ENCODE measurements at places on chromosomes 5 and 9.

DNA sequence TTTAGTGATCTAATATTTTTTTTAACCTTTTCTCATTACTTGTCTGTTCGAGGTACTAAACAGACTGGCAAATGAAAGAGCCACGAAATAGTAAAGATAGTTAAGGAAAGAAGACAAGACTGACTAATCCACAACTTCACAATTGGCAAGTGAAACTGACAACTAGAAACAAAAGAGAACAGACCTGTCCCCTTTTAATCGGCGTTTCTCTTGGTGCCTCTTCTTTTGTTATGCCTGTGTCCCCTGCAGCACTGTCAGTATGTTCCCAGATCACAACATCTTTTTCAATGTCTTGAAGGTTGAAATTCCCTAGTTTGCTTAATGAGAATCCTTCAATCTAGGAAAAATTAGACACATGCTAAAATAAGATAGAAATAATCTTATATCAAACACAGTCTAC lies 26.1 kb downstream of the TUT7 start:
- no peak for DNase-seq

DNA sequence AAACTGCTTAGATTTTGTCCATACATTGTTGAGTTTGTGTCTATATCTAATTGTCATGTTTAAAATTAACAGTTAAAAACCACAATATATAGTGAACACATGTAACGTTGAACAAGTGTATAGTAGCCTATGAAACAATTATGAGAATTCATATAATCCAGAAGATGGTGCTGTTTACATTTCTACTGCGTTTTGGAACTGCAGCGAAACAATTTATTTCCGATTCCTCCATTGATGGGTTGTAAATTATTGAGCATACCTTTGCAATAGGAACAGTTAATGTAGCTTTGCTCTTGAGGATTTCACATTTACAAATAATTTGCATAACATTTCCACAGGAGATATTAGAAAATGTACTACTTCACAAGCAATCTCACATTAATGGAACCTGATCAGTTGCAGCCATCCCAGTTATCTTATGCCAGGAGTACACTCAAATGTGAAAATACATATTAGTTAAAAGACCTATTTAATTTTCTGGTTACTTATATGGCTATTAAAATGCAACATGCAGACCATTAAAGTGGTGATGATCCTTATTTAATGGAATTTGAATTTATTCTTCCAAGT lies 411.8 kb downstream of the CDH10 start:
- no peak for DNase-seq

DNA sequence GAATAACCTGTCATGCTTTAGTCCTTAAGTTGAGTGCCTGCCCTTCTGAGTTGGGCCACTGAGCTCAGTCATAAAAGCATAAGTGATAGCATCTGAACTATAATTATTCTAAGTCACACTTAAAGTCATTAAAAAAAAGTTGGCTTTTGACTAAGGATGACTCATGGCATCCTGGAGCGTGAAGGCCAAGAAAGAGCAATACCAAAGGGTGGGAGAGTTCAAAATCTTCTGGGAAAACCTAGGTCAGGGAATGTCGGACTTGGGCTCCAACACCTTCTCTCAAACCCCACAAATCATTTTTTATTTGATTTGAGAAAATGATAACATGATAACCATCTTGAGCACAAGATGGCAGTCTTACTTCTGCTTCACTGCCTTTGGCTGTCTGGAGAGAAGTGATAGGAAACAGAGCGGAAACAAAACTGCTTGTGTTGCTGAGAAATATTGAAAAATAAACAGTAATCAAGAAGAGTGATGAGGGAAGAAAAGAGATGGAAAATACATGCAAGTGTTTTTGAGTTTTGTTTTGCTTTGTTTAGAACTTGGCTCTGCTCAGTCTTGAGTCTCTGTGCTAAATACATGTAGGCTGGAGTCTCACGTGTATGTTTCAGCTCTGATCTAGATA lies 16.9 kb upstream of the NTRK2 start:
- no peak for DNase-seq

GRCh38 chr5:94397508-94397907 lies 220.9 kb downstream of the KIAA0825 start:
- no peak for DNase-seq

- DNase-seq, result no peak
These were observed 22.8 kb upstream of the ELL2 start for GRCh38 chr5:95984287-95984938.

DNA sequence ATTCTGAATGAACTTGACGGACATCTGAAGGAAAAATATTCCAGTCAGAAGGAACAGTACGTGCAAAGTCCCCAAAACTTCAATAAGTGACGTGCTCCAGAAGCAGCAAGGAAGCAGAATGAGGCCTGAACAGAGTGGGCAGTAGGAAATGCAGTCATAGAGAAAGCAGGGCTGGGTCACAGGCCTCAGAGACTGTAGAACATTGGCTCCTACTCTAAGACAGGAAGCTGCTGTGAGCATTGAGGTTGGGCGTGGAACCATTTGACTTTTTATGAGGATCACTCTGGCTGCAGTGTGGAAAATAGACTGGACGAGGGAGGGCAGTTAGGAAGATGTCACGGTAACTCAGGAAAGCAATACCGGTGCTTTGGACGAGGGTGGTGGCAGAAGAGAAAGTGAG lies 64.0 kb downstream of the DOCK8 start:
- DNase-seq, result no peak

DNA sequence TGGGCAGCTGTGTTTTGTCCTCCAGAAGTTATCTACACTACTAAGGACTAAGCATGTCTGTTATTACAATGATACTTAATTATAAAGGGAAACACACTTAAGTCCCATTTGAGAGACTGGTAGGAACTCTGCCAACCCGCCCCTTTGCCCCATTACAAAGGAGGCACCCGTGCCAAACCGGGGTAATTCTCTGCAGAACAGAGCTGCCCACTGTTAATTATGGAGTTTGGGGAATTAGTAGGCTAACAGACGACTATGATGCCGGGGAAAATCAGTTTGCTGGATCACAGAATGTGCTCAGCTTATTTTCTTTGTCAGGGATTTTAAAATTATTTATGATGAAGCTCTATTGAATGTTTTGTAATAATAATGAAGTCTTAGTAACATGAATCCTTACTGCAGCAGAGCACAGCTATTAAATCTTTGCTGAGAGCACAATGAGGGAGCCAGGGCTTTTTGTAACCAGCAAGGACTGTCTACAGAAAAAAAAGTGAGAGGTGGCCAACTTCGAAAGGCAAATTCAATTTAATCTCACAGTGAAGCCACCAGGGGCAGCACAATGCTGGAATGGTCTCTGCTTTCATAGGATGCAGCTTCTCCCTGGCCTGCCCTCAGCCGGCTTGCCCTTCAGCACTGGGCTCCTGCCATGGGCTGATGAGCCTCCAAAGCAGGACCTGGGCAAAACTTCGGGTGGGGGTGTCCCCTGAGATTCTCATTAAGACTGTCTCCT lies 134.5 kb downstream of the GNAQ start:
- no peak for DNase-seq

DNA sequence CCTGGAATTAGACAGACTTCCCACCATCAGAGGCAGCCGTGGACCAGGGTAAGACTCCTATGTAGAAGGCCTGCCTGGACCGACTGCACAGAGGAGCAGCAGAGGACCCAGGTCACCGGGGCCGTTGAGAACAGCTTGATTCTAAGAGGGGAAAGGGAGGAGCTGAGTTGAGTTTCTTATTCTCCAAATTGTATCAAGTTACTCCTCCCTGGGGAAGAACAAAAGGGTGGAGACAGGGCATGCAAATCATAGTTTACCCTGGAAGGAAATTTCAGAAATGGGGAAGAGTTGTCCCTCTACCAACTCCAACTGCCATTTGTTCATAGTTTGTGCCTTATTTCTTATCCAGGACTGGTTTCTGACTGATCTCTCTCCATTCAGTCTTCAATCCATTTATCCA lies 20.9 kb upstream of the SLC31A2 start:
- DNase-seq, result no peak

DNA sequence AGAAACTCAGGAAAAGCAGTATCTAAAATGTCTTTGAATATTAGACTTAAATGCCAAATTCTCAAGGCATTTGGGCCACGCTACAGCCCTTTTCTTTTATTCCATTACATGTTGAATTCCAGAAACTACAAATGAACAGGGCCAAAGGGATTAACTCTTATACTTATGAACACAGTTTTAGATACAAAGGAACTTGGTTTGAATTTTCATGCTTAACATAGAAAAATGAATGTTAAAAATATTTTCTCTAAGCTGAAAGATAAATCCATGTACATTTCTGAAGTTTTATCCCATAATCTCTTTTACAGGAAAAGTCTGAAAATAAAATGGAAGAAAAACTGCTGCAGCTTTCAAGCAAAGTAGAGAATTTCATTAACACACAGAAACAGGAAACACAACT lies 56.8 kb downstream of the FAM81B start:
- no peak for DNase-seq

DNA sequence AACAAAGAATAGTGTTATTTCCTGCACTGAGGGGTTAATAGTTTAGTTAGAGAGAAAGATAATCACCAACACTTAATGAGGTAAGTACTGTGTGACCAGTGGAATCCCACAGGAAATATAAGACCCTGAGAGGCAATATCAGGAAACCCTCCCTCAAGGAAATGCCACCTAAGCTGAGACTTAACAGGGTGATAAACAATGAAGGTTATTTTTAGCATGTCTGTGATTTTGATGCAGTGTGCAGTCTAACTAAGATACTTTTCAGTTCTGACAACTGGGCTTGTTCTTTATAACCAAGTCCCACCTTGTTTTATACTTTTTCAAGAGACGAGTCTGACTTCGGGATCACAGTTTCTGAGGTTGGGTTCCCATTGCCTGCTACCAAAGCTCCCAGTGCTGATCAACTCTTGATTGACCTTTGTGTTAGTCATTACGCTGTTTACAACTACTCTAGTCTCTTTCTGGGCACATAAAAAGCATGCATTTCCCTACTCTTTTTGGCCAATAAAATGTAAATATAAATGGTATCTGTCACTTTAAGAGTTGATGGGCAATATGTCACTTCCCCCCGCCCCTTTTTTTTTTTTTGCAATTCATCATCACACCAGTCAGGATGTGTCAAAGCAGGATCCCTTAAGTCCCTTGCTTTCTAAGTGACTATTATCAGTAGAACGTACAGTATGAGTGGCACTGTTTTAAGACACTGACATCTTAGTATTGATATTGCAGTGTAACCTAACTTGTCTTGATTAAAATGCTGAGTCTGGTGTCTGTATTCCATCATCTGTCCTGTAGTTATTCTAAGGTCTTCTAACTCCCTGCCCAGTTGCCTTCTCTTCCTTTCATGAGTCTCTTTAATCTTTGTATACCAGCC lies 31.4 kb downstream of the C6 start:
- DNase-seq, result no peak

- DNase-seq, result no peak
These were observed 427 bp downstream of the PCYOX1L start for GRCh38 chr5:149358294-149358651.
